ENCODE measurements at places on chromosomes 16 and 17.
A peak's percentile ranks its signal among the peaks of the same experiment; 100 is the strongest.

DNA sequence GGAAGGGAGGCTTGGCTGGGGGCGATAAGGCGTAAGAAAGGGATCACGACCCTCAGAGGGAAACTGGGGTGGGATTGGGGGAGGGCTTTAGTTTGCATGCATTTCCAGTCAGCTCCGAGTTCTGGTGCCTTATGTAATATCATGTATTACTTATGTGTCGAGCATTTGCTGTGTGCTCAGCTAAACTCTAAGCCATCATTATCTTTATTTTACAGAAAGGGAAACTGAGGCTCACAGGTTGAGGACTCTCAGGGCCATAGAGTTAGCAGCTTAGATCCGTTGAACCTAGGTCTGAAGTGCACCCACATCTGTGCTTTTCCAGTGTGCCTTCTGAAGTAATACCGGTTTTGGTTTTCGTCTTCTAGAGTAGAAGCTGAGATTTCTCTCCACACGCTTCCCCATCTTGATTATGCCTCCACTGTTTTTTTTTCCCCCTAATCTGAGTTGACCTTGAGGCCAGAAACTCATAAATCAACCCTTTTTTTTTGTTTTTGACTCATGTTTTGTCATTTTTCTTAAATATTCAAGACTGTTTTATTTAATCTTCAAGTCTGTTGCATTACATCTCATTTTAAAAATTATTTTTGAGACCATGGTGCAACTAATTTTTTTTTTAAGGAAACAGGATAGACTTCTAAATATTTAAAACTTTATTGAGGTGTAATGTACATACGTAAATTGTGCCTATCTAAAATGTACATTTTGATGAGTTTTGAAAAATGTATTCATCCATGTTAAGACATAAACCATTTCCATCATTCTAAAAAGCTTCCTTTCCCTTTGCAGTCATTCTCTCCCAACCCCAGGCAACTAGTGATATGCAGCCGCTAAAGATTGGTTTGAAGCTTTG is 741 bp downstream of the CYB5B start:
- DNase-seq: no peak

- DNase-seq: no peak
Observed at GRCh38 chr16:20838240-20838639, 31.9 kb downstream of the REXO5 start.

GRCh38 chr16:79061181-79061580 is 539.4 kb downstream of the MAF start:
- DNase-seq: no peak

- DNase-seq: no peak
Observed at GRCh38 chr16:55628306-55628968, 27.4 kb upstream of the SLC6A2 start.

- DNase-seq: no peak
Observed at GRCh38 chr17:34414339-34414738, 51.3 kb upstream of the CCL1 start.

DNA sequence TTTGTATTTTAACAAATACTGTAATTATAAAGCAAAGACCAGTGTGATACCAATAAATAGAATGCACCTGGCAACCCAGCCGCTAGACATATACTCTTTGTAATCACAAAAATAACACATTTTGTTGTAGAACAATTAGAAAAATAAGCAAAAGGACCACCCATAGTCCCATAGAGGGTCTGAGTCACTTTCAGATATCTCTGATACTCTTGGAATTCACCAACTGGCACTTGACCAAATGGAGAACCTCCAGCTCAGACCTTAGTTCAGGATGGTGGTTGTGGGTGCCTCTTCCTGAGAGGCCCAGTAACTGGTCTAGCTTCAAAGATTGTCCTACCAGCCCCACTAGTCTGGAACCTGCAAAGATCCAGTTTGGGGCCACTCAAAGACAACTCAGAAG is 789 bp upstream of the TERF2 start:
- no peak for DNase-seq

DNA sequence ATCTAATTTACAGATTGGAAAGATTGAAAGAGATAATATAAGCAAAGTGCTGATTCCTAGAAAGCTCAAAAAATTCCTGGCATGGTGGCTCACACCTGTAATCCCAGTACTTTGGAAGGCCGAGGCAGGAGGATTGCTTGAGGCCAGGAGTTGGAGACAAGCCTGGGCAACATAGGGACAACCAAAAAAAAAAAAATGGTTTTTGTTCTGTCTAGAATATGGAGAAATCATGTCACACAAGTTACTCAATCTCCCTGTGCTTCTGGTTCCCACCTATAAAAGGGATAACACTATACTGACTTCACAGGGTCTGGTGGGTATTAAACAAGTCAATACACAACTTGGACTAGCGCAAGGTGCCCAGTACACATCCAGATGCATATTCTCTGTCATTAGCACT is 18.4 kb downstream of the ARHGAP17 start:
- no peak for DNase-seq

DNA sequence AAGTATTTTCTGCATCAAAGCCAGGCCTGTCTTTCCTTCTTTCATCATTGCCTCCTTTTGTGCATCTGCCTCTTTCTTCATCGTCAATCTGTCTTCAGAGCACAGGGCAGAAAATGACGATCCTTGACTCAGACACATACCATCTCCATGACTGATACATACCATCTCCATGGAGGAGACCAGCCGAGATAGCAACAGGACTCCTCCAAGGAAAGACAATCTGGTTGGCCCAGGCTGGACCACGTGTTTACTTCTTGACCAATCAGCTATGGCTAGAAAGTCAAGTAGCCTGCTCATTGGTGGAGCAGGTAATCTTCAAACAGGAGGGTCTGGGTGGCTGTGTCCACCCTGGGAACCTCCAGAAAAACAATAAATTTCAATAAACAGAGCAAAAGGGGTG is 164.6 kb downstream of the CPPED1 start:
- DNase-seq: no peak

DNA sequence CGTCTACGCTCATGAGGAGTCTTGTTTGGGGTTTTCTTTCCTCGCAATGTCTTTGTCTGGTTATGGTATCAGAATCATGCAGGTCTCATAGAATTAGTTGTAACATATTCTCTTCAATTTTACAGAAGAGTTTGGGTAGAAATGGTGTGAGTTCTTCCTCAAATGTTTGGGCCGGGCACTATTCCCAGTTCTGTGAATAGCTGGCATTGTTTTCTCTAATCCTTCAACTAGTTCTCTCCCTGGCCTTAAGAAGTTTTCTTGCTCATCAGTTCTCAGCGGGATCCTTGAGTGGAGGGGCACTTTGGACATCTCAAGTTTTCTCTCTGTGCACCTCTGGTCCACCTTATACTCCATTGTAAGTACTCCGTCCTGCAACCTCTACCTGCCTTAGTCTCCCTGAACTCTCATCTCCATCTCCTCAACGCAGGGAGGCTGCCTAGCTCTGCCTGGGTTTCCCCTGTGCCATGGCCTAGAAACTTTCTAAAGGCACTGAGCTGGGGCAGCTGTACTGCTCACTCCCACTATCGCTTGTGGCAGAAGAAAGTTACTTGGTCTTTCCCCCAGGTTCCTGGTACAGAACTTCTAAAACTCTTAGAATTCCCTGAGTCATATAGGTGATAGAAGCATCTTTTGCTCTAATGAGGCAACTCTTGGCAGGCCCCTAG is 16.9 kb downstream of the NSMCE1 start:
- DNase-seq: no peak

DNA sequence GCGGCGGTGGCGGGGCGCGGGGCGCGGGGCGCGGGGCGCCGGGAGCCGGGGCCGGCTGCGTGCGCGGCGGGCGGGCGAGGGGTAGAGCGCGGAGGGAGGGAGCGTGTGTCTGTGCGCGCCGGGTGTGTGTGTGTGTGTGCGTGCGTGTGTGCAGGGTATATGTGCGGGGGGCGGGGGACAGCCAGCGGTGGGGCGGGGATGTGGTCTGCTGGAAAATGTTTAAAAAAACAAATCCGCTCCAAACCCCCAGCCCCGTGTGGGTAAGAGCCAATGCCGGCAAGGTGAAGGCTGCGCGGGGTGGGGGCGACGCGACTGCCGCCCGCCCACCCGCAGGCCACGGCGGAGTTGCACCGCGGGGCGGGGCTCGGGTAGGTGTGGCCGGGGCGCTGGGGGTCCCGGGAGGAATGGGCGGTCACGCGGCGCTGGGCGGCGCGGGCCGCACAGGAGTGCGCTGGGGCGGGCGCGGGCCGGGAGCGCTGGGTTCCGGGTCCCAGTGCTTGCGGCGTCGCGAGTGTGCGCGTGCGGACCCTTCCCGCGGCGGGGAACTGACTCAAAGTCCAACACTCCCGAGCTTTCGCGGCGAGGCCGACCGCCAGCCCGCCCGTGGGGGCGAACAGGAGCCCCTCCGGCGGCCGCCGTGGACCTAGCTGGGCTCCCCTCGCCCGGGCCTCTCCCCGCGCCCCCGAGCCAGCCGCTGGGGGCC is at the start of gene CYGB:
Gene CYGB, minus strand, starts transcription at position 132 of the 703 bp plus-strand sequence. CDS start 167 bp downstream, outside the sequence.
- no peak for DNase-seq

GRCh38 chr16:28058839-28059589 is 4.5 kb downstream of the GSG1L start:
- no peak for DNase-seq

DNA sequence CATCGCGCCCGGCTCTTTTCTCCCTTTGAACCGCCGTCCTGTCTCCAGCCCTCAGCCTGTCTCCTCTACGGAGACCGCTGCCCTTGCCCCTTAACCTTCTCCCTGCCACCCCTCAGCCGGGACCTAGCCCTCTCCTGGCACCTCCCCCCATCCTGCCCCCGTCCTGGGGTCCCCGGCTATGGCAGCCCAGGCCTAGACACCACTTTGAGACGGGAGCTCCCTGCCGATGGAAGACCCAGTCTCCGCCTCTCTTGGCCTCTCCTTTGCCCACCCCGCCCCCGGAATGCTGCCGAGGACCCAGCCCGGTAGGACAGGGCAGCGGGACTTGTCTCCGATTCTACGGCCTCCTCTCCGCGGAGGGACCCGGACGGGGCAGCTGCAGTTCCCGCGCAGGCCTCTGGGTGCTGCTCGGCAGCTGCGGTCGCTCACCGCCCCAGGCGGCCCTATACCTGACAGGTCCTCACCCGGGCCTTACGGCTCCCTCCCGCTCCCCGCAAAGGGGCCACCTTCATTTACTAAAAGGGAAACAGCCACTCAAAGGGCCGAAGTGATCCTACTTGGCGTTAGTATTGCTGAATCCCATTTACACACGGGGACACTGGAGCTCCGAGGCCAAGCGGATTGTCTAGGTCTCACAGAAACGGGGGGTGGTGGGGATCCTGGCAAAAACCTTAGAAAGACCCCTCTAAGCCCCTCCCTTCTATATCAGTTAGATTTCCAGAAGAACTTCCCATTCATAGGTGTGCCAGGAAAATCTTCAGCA is 32.6 kb upstream of the TAC4 start:
- peak; percentile 61 for DNase-seq

DNA sequence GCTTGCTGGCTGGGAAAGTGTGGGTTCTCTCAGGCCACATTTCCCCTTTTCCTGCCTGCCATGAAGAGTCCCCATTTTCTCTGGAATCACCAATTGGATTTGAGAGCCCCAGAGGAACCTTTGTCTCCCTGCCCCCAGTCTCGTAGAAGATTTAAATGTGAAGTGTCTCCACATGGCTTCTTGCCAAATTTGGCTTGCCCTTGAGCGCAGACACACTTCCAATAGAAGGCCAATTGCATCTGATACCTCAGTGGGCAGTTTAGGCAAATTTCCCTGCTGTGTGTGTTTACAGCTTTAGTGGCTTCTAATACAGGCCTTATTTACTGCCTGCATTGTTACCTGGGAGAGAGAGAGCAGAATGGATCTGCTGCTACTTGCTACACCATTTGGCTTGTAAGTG is 29.7 kb downstream of the CDK5R1 start:
- no peak for DNase-seq

DNA sequence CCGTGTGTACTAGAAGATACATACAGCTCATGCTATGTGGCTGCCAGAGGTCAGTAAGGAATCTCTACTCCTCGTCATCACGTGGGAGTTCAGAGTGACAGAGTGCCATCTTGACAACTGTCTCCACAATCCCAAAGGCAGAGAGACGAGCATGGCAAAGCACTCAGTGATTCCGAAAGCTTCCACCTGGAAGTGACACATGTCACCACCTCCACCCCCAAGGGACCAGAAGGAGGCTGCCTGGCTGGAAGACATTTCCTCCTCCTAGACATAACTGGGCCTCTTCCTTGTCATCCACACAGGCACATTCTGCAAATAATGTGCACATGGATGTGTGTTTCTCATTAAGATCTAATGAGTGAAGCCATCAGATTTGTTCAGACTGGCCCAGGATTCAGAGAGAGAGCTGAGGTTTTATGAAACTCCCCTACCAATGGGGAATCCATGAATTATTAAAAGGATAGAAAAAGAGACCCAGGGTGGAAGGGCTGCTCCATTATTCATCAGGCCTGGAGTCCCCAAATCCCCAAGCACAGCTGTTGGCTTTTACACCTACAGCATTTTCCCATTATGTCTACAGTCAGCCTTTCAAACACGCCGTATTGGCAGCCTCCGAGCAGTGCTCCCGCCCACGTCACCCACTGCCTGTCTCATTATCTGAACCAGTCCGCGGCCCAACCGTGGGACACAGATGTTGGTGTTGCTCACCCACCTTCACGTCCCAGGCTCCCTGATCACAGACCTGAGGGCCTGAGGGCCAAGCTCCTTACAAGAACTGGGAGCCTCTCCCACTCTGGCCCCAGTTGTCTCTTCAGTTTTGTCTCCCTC is 3.3 kb upstream of the CACNG5 start:
- DNase-seq: no peak

GRCh38 chr16:53732296-53732929 is 28.5 kb downstream of the FTO start:
- no peak for DNase-seq

- no peak for DNase-seq
Observed at GRCh38 chr16:23539984-23540816, 16.9 kb downstream of the EARS2 start.

DNA sequence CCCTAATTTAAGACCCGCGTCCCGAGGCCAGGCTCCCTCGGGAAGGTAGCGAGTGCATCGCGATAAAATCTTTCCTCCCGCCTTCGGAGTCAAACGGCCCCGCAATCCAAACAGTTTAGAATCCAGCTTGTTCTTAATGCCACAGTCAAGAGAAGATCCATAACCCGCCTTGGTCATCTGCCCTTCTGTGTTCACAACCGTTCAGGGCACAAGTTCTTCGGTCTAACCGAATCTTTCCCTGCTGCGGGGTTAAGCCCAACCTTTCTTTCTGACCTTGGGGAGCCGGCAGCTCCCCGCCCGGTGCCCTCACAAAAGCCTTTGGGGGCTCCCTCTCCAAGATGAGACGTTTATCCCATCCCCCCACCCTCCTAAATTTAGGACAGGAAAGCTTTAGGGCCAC is 30.3 kb downstream of the CPSF4L start:
- no peak for DNase-seq

DNA sequence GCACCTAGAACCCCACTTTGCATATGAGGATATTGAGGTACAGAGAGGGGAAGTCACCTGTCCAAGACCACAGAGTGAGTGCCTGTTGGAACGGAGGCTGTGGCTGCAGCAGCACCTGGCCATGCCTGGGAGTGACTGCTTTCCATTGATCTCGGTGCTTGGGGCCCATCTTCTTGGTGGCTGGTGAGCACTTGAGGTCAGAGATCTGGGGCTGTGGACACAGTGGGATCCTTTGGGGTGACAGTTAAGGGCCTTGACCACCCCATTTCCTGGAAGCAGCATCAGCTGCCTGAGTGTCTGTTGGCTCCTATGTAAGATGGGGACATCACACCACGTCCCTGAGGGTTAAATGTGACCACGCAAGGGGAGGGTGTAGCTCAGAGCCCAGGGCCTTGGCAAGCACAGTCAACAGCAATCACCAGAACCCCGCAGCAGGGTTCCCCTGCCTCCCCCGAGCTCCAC is 111.7 kb downstream of the IRF8 start:
- no peak for DNase-seq

GRCh38 chr17:18933102-18934058 is 18.6 kb upstream of the SLC5A10 start:
- DNase-seq: no peak

Data from stimulated activated CD4-positive, alpha-beta T cell treated with anti-CD3 and anti-CD28 coated beads, TNF-alpha, amount 100 ng/mL, for 4 hours (primary cell).